NCI-H510A treated with DMSO at 0.1 percent for 48 hours (cell line): ENCODE measurements at places on chromosomes 2 and 18.
A peak's percentile ranks its signal among the peaks of the same experiment; 100 is the strongest.

DNA sequence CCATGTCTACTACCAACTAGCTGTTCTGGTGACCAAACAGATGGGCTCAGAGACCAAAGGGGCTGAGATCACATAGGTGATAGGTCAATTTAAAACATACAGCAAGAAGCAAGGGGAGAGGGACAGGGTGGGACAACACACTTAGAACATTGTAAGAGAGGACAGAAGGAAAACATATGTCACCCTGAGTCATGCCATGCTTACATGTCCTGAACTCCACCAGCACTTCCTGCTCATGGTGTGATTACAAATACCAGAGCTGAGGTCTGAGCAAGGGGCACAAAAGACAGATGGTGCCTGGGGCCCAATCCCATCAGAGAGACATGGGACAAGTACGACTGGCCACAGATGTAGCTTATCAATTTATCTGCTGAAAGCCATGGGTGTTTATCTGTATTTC lies 28.7 kb upstream of the GALNT14 start:
- DNase-seq: no peak

- peak; percentile 59 for DNase-seq
Observed at GRCh38 chr18:58953627-58954026, 89.0 kb downstream of the ZNF532 start.

- no peak for DNase-seq
Observed at GRCh38 chr18:54043484-54044251, 180.8 kb downstream of the MBD2 start.

- no peak for DNase-seq
Observed at GRCh38 chr18:13471198-13471845, 252.8 kb downstream of the LDLRAD4 start.

GRCh38 chr18:9915291-9916076 lies 1.7 kb downstream of the VAPA start:
- no peak for DNase-seq

DNA sequence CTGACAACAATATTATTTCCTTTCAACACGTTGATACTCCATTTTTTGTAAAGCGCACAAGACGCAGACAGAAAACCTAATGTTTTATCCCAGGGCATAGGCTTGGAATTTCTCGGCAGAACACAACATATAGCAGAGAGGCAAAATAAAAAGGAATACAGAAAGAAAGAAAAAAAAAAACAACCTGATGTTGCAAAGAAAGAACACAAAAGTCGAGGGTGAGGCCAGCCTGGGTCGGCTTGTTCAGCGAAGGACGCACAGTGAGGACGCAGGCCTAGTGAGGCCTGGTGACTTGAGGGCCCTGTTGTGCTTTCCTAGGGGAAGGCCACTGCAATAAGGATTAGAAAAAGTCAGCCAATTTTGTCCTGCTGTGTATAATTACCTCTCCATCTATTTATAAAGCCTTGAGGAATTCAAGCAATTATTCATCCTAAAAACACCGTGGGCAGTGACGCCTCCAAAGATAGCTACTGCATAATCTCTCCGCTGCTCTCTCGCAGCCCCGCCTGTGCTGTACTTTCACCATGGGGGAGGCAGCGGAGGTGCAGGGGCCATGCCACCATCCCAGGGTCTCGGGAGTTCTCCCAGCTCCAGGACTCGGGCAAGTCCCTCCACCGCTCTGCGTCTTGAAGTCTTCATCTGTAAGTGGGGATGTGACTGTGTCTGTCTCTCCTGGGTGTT lies 61.9 kb upstream of the SH3RF3 start:
- no peak for DNase-seq

DNA sequence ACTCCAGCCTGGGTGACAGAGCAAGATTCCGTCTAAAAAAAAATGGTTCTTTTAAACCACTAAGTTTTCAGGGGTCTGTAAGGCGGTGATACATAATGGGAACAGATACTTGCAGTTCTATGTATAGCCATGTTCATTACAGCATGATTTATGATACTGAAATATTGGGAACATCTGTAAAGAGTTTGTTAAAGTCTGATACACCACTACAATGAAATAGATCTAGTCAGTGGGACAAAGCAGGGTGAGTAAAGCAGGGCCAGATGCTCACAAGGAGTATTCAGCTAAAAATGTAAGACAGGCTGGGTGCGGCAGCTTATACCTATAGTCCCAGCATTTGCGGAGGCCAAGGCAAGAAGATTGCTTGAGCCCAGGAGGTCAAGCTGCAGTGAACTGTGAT lies 6.2 kb upstream of the ING5 start:
- DNase-seq: no peak

DNA sequence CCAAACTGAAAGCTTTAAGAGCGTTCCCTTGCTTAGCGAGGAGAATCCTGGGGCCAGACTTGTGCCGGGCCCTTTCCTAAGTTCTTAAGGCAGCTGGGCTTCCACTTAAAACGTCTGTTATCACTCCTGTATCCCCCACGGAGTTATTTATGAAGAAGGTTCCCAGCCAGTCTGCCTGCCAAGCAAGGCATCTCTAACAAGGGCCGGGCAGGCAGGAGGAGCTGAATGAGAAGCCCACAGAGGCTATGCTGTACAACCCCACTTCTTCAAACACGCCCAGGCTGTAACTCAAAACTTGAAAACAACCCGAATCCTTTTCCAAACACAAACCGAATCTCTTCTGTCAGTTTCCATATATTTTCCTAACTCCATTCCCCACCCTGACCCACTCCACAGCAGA lies 39.0 kb upstream of the ZFP36L2 start:
- no peak for DNase-seq

GRCh38 chr2:3610415-3610814 lies 15.5 kb downstream of the COLEC11 start:
- peak; percentile 85 for DNase-seq

DNA sequence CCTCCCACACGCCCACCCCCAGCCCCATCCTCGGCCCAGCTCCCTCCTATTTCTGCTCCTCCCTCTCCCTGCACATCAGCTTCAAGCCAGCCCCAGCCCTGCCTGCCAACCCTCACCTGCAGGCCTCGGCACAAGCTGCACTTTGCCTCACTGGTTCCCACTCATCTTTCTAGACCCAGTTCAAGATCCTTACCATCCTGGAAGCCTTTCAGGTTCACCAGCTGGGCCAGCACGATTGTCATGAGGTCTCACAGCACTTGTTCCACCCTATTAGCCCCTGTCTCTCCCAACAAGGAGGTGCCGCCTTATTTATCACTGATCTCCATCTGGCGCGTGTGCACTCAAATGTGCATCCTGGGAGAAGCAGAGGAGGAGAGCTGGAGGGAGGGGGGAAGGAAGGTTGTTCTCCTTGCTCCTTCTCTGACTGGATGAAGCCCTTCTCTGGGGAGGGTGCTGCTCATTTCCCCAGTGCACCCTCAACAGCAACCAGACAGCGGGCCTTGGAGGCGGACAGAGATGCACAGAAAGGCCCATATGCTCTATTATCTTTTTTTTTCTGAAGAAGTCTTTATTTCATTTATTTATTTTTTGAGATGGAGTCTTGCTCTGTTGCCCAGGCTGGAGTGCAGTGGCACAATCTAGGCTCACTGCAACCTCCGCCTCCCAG lies 15.5 kb upstream of the BIN1 start:
- DNase-seq: no peak

DNA sequence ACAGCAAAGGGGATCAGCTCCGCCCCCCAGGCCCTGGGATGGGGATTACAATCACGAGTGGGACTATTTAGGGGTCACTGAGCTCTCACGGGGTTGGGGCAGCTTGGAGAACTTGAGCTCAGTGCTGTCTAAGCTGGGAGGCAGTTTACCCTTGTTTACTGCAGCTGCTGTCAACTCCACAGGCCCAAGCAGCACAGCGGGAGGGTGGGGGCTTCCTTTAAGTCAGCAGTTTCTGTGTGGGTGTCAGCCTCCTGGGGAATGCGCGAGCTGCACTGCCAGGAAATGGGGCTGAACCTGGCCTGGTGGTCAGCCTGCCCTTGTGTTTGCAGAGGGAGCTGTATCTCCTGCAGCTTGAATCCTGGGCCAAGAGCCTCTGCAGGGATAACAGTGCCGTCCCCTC lies 29.8 kb downstream of the TOGARAM2 start:
- DNase-seq: no peak

DNA sequence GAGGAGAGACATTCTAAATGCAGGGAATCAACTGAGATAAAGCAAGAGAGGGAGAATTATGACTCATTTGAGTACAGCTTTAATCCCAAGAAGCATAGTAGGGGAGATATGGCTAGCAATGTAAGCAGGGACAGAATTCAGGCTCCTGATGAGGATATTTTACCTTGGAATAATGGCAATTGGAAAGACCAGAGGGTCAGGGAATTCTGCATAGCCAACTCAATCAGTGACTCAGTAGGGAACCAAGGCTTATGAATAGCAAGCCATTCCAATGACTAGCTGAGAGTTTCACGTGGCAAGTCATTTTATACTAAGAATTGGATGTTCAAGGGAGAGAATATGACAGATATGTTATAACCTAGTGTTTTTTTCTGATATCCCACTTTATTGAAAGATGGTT lies 563.8 kb upstream of the NETO1 start:
- no peak for DNase-seq

DNA sequence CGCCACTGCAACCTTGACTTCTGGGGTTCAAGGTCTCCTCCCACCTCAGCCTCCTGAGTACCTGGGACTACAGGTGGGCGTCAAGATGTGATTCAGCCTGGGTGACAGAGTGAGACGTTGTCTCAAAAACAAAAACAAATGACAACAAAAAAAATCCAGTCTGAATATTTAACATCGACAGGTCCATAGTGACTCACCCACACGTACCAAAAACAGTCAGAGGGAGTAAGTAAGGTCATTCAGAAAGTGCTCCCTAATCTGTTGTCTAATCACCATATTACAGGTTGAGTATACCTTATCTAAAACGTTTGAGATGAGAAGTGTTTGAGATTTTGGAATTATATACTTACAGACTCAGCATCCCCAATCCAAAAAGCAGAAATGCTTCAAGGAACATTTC lies 24.4 kb downstream of the SAP130 start:
- DNase-seq: no peak
